Stimulated activated CD4-positive, alpha-beta T cell treated with anti-CD3 and anti-CD28 coated beads, TNF-alpha, amount 100 ng/mL, for 1 hour (primary cell): ENCODE measurements at places on chromosomes 11 and 22.
A peak's percentile ranks its signal among the peaks of the same experiment; 100 is the strongest.

- DNase-seq: no peak
Observed at GRCh38 chr11:131896978-131897615, 526.7 kb downstream of the NTM start.

- DNase-seq: no peak
Observed at GRCh38 chr11:123628936-123629683, 25.3 kb downstream of the SCN3B start.

GRCh38 chr11:109972181-109972715 is 120.9 kb upstream of the ZC3H12C start:
- DNase-seq: no peak

- DNase-seq: no peak
Observed at GRCh38 chr11:123152951-123153350, 42.1 kb downstream of the CLMP start.

DNA sequence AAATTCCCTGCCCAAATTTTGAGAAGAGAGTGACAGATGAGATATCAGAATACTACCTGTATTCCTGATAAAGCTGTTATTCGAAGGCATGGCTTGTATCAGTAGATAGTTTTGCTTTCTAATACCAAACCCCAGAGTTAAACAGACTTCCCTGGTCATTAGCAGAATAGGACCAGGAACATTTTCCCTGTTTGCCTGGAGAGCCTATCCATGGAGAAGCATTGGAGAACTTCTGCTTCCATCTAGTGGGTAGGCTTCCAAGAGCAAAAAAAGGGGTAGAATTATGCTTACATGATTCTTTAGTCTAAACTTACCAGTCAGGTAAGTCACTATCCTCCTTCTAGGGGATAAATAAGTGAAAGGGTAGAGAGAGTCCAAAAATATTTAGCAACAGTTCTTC is 14.2 kb downstream of the PDE3B start:
- DNase-seq: no peak

GRCh38 chr11:97786961-97787360 is 1233.8 kb upstream of the CNTN5 start:
- DNase-seq: no peak

DNA sequence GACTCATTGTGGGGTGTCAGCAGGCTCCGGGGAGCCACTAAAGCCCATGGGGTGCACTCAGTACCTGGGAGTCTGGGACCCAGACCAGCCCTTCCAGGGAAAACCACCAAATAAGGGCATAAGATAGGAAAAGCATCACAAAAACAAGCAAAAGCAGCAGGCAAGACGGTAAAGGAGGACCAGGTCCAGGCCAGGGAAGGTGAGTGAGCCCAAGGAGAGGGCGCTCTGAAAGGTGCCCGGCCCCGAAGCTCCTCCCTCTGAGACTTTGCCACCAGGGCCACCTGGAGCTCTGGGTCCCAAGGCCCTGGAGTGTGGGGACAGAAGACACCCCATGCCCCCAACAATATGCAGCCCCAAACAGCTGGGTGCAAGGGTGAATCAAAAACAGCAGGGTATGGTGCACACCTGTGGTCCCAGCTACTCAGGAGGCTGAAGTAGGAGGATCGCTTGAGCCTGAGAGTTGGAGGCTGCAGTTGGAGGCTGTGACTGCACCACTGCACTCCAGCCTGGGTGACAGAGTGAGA is 5.2 kb upstream of the IL17REL start:
- no peak for DNase-seq

GRCh38 chr11:45444796-45445195 is 158.7 kb upstream of the SYT13 start:
- no peak for DNase-seq

DNA sequence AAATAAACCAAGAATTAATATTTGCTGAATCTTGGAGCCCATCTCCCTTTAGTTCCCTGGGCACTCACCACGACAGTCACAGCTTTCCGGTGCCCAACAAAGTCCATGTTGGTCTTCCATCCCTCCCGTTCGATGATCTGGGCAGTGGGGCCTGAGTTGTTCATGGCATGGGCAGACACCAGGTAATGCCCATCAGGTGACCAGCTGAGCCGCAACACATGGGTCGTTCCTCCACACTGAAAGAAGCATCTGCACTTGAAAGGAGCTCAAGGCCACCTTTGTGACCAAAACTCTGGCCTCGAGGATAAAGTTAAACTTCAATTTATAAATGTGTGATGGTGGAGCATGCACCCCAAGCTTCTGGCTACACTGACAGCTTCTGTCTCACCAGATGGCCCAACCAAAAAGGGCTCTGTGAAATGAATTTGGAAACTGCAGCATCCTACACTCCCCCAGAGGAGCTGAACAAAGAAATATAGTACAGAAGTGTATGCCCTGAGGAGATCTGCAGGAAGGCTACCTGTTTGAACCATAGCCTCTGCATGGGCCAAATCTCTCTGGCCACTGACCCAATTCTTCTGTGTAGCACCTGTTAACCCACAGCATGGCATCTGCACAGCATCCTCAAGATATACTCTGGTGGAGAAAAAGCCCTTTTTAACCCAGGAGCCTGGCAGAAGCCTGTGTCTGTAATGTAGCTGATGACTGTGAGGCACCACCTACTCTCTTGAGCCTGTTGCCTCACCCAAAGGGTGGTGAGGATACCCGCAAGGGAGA is 37.1 kb downstream of the HIRA start:
- no peak for DNase-seq

GRCh38 chr11:108733479-108734116 is 68.7 kb downstream of the DDX10 start:
- DNase-seq: no peak

DNA sequence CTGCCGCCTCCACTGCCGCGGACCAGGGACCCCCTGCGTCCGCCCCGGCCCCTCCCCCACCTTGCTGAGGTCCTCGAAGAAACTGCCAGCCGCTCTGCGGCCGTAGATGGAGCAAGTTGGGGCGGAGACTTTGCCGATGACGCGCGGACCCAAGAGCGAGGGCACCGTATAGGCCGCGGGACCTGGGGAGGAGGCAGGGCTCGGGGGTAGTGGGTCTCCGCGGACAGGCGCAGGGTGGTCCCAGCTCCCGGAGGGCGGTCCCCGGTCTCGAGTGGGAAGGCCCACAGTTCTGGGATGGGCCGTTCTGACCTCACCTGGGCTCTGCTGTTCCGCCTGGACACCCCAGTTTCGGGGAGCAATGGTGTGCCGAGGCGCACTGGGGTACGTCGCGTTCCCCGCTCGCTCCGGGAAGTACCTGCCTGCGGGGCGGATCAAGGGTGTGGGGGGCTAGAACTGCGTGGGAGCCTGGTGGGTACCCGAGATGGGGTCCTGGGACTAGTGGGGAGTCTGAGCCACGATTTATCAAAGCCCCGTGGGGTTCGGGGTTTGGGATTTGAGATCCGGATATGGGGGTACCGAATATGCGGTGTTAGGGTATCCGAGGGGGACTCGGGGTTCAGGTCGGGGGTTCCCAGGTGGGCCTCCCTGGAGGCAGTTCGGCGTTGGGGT is 1.2 kb upstream of the TYMP start:
- peak; percentile 53 for DNase-seq

DNA sequence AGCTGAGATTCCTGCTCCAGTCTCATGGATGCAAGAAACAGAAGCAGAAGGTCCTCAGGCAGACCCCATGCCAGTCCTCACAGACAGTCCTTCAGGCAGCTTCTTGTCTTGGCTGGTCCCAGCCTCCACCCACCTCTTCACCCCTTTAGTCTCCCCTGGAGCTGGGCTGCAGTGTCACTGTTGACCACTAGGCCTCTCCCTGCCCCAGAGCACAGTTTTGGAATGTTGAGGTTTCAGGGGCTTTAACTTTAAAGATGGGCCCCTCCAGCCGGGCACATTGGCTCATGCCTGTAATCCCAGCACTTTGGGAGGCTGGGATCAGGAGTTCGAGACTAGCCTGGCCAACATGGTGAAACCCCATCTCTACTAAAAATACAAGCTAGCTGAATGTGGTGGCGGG is 39.5 kb upstream of the GCAT start:
- DNase-seq: no peak

DNA sequence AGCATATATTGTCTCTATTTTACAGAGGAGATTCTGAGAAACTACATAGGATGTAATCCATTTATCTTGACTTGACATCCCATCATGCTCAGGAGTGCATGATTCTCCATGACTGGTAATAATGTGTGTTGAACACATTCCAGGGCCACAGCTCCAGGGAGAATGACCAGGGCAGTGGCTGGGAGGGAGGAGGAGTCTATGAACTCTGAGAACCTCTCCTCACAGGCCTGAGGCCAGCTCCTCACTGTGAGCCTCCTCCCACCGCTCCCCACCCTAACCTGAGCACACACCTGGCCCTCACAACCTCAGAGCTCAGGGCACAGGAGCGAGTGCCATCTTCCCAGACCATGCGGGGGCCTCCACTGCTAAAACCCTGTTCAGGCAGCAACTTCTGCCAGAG is 8.0 kb upstream of the ACRV1 start:
- DNase-seq: no peak
